ENCODE measurements at places on chromosomes 11 and 22. TPM values are rescaled to one million over a fixed set of nuclear protein-coding genes. Genes with fewer than 3 reads are reported as not detected.

DNA sequence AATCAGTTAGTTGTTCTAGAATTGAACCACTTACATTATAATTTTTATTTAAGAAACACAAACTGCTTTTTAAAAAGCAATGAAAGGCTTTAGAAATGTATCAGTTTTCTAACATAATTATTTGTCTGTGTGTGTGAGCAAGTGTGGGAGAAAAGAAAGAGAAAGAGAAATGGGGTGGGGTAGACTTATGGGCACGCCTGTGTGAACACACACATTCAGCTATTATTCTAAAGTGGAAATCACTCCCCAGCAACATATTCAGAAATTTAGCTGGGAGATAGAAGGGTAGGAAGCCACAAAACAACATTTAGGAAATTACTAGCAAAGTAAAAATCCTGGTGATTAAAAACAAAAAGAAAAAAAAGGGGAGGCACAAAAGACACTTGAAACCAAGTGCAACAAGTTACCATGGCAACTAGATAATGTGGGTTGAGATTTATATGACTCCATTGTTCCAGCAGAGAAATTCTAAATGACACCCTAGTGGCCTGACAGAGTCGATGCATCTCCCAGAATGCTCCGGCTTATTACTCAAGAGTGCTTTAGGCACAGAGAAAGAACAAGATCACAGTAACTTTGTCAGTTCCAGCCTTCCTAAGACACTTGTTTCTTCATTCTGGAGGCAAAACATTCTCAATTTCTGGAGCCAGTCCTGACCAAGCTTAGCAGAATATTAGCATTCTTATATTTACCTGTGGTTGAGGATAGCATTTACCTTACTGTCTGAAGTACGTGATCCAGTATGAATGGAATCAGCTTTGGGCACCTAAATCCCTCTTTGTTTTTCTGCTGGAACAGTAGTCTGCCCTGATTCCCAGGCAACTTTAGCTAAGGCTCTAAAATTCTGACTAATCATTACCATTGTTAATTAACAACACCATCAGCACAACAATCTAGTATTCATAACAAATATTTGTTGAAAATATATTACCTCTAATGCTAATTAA, 444.4 kb downstream of the DLG2 start:
- peak; percentile 0 for DNase-seq

DNA sequence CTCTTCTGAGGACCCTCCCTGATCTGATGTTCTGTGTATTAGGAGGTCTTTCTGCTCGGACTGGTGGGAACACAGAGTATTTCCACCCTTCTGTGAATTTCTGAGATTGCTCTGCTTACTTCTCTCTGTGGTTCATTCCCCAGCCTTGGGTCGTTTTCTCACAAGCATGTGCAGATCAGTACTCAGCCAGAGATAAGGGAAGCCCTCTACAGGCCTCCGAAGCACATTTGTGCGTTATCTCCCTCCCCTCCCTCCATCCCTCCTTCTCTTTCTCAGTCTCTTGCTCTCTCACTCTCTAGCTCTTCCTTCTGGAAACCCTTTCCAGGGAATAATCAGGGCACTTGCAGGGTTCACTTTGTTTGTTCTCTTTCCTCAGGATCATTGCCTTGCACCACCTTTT, 35.2 kb upstream of the TUB start:
- no peak for DNase-seq

DNA sequence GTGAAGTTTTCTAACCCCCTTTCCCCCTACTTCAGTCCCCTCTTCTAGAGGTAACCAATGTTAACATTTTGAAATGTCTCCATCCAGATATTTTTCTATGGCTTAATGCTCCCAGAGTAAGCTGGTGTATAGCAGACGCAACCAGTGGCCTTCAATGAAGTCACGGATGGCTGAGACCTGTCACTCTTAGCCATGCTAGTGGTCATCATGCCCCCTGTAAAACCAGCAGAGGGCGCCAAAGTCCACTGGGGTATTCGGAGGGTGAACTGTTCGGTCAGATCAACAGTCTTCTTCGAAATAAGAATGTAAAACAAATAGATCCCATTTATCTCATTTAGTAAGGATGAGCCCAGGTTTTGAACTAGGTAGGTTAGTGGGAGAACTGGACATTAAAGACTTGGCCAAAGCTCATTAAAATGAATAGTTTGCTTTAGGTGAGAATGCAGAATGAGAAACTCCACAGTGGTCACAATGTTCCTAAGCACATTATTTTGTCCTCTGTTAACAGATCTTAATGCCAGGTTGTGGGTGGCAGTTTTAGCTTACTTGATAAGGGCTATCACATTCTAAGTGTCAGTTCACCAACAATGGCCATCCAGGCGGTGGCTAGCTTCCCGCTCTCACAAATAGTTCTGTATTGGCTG, 8.6 kb upstream of the MMP8 start:
- DNase-seq = peak; percentile 31

DNA sequence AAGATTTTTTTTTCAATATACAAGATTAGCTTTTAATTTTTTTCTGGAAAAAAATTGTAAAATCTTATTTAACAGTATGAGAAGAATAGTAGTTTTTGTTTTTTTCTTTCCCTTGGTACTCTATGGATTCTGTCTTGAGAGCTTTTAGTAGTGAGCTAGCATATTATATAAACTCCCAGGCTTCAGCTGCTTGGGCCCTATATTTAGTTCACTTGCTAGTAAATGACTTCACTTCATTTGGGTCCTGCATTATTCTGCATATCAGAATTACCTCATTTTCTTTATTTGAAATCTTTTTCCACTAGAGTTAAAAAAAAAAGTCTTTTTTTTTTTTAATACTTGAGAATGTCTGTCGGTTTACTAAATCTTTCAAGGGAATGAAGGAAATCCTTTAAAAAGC, 33.1 kb downstream of the HIPK3 start:
- no peak for DNase-seq

GRCh38 chr11:105718641-105719040, 108.8 kb downstream of the GRIA4 start:
- no peak for DNase-seq

DNA sequence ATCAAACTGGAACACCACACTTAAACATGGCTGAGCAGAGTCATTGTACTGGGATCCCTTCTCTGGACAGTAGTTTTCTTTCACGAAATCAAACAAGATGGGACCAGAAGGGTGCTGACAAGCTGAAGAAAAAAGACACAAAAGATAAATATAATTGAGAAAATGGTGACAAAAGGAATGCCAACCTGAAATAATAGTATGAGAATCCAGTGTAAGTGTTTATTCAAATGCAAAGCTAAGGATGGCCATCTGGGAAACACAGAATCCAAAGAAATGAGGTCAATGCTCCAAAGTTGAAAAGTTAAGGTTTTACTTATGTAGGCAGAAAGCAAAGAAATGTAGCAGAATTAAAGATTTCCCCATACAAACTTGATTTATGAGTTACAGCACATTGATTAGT, 5.3 kb upstream of the OR52E5 start:
- DNase-seq = no peak

- DNase-seq = no peak
Measured at GRCh38 chr11:71193431-71193830, 58.9 kb downstream of the SHANK2 start.

Gene ANO9
- total RNA-seq = not detected

- no peak for DNase-seq
Measured at GRCh38 chr11:109507836-109508561, 86.0 kb downstream of the C11orf87 start.

DNA sequence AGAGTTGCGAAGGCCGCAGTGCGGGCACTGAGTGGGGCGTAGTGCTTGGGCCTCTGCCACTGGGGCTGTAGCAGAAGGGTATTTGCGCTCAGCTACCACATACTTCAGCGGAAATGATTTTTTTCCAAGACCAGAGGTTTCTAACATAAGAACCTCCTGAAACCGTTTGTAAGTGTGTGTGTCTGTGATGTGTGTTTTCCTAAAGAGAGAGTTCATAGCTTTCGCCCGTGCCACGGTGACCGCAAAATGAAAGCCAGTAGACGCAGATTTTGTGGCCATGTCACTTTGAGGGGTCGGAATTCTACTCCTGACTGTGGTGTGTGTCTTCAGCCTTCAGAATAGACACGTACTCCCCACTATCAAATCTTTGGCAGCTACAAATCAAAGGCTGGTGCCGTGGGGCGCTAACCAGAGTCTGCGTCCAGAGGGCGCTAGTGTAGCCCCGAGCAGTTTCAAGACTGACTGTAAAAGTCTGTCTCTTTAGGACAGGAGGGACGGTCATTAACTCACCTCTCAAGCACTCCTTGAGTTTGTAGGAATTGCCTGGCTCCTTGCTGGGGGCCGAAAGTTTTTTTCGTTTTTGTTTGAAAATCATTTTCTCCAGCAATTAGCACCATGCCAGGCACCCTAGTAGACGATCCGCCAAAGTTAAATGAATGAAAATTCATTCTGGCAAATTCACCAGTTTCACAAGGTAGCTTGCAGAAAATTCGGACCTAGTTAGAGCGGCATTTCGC, 2.5 kb upstream of the CALCA start:
- peak; percentile 16 for DNase-seq

DNA sequence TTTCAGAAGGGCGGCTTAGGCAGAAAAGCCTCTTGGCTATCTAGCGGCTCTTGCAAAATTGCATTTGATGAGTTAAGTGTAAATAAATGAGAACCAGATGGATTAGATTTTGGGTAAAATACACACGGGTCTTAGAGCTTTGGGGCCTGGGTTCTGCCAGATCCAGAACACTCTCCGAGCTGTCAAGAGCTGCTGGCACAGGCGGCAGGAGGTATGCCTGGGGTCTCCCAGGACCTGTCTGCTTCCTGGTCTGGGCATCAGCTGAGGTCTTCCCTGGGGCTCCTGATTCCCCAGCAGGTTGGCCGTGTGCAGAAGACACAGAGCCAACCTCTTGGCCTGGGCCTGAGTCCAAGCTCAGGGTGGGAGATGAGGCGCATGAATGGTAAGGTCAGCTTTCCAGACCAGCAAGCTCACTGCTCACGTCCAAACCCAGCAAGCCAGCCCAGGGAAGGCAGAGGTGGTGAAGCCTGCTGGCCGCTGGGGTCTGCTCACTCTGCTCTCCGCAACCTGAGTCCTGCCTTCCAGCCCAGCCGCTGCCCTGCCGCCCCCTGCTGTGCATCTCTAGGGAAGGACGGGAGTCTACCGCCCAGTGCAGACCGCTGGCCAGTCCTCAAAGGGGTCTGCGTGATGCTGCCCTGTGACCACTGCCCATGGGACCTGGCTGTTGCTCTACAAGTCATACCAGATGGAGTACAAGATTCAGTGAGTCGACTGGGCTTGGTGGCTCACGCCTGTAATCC, 44.9 kb downstream of the SCUBE1 start:
- DNase-seq = no peak

GRCh38 chr22:50471197-50471847, 3.5 kb downstream of the SBF1 start:
- no peak for DNase-seq

Gene ACTN3
- total RNA-seq = not detected

- no peak for DNase-seq
Measured at GRCh38 chr11:16969010-16969999, 44.9 kb downstream of the PLEKHA7 start.

DNA sequence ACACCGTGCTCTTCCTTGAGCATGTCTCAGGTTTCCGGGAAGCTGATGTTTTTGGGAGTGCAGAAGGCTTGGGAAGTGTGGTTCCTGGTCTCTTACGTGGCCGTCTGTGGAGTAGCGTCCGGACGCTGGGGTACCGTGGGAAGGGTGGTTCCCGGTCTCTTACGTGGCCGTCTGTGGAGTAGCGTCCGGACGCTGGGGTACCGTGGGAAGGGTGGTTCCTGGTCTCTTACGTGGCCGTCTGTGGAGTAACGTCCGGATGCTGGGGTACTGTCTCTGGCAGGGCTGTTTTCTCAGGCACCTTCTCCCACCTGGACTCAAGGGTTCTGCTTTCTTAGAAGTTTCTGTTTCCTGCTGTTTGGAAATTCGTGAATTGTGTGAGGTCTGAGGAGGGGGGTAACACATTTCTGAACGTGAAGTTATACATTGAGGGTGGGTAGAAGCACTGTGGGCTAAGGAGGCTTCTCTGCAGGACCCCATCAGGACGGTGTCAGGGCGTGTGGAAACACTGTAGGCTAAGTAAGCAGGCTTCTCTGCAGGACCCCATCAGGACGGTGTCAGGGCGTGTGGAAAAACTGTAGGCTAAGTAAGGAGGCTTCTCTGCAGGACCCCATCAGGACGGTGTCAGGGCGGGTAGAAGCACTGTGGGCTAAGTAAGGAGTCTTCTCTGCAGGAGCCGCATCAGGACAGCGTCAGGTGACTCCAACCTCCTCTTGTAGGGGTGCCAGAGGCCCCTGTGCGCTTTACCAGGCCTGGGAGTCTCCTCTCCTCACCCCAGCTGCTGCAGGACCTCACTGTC, 5.3 kb upstream of the IFITM3 start:
- DNase-seq = no peak

- DNase-seq = no peak
Measured at GRCh38 chr22:27251563-27251962, 550.0 kb downstream of the MN1 start.

Gene BRSK2
- 0.06 TPM for total RNA-seq

DNA sequence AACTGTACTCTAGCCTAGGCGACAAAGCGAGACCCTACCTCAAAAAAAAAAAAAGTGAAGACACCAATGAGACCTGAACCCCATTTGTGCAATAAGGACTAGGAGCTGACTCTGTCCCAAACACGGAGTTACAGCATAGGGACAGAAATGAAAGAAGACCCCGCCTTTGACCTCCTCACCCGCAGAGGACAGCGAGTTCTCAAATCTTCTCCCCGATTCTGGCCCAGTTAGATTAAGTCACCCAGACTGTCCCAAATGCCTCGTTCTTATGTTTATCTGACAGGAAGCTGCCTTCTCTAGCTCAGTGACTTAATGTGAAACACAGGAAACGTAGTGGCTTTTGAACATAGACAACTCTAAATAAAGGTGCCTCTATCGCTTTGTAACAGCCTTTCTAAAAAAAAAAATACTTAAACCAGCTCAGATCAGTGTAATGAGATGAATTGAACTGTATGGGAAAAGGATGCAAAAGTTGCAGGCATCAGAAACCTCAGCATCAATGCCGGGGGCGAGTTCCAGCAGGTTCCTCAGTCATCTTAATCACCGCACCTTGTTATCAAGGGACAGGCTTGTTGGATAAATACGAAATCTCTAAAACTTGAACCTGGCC, 10.6 kb downstream of the MYH9 start:
- DNase-seq = no peak

Gene FGF3
- total RNA-seq = not detected

Gene APOA5
- total RNA-seq = not detected

GRCh38 chr22:39661842-39662685, 91.5 kb downstream of the CACNA1I start:
- DNase-seq = no peak

DNA sequence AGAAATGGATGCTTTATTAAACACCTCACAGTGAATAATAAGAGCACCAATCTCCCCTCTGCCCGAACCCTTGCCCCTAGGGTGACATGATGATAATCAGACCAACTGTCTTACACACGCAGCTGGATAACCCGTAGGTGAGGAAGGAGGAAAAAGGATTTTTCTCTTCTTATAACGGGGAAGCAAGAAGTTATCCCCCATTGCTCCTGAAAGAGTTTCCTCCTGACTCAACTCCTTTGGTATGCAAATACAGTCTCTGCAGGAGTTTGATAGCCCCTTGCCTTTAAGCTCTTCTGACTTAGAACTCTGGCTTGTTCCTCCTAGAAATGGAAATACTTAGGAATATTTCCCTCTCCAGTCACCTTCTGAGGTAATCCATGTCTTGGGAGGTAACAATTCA, 455.8 kb downstream of the TMEM135 start:
- no peak for DNase-seq

GRCh38 chr11:130089674-130090073, 20.0 kb downstream of the APLP2 start:
- DNase-seq = no peak

- no peak for DNase-seq
Measured at GRCh38 chr11:118180300-118180703, 3.9 kb upstream of the SCN2B start.

Data from SJSA1 (cell line).